ENCODE measurements at places on chromosomes 7 and 10. TPM values are rescaled to one million over a fixed set of nuclear protein-coding genes. Genes with fewer than 3 reads are reported as not detected.

GRCh38 chr10:89213191-89213808, 6.2 kb upstream of the CH25H start:
- H3K27ac ChIP-seq, result no peak overlapping the region
- peaks cover 19% of the 10 kb centered on the region for H3K4me1 ChIP-seq
- DNase-seq, result no peak
- peaks cover 2% of the 10 kb centered on the region for H3K36me3 ChIP-seq
- peaks cover 26% of the 10 kb centered on the region for H3K27me3 ChIP-seq

GRCh38 chr10:96292971-96293920, 11.0 kb upstream of the DNTT start:
- no peak for DNase-seq
- H3K27ac ChIP-seq, result no peak overlapping the region
- H3K4me3 ChIP-seq, result no peak overlapping the region
- peaks cover 55% of the 10 kb centered on the region for H3K27me3 ChIP-seq
- H3K4me1 ChIP-seq, result peaks cover 7% of the 10 kb centered on the region

DNA sequence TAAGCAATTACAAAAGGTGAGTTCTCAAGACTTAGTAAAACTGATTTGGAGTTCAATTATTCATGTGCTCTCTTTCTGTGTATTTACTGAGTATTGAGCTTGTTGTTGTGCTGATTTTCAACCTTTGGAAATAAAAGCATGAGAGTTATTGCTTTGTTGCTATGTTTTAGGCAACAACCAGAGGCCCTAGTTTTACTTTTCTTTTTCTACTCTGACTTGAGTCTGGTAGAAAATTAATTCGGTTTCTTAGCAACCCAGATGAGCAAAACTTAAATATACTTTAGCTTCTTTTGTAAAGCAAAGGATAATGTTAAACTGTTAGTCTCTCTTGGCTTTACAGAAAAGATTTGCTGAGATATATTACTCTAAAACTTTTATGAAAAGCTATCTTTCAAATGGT, 66.4 kb upstream of the SCIN start:
- H3K27ac ChIP-seq, result no peak overlapping the region
- H3K27me3 ChIP-seq, result no peaks in the 10 kb centered on the region
- no peaks in the 10 kb centered on the region for H3K4me1 ChIP-seq
- no peaks in the 10 kb centered on the region for H3K36me3 ChIP-seq

GRCh38 chr10:54434782-54435181, 366.2 kb downstream of the PCDH15 start:
- no peaks in the 10 kb centered on the region for H3K4me1 ChIP-seq
- DNase-seq, result no peak
- H3K36me3 ChIP-seq, result no peaks in the 10 kb centered on the region
- no peak overlapping the region for H3K27ac ChIP-seq

DNA sequence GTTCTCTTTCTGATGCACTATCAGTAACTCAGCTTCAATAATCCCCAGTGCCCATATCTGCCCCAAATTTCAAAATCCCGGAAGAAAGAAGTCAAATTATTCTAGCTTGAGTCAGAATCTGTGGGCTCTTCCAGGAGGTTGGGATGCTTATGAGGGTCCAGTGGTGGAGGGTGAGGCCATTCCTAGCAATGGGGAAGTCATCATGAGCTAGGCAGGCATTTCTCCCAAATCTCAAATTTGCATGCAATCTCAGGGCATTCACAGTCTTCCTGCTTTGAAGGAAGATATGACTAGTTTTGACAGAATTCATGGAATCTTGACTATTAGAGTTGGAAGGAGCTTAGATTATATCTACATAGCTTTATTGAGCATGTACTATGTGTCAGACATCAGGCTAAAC, 164.3 kb upstream of the AGK start:
- H3K36me3 ChIP-seq, result no peaks in the 10 kb centered on the region
- H3K27me3 ChIP-seq, result peaks cover 15% of the 10 kb centered on the region
- DNase-seq, result no peak
- no peak overlapping the region for H3K4me3 ChIP-seq

CYP3A7 gene
- not detected for total RNA-seq

AGMO gene
- total RNA-seq, result not detected

ST8SIA6 gene
- total RNA-seq, result not detected

All from activated CD8-positive, alpha-beta memory T cell treated with anti-CD3 and anti-CD28 coated beads, Interleukin-2, amount 10 ng/mL, durations not matched to agents 7 days and 5 days (primary cell).